ENCODE measurements at places on chromosomes 4 and X.
A peak's percentile ranks its signal among the peaks of the same experiment; 100 is the strongest.

- DNase-seq: no peak
Observed at GRCh38 chr4:188955066-188955465, 815.8 kb downstream of the TRIML1 start.

DNA sequence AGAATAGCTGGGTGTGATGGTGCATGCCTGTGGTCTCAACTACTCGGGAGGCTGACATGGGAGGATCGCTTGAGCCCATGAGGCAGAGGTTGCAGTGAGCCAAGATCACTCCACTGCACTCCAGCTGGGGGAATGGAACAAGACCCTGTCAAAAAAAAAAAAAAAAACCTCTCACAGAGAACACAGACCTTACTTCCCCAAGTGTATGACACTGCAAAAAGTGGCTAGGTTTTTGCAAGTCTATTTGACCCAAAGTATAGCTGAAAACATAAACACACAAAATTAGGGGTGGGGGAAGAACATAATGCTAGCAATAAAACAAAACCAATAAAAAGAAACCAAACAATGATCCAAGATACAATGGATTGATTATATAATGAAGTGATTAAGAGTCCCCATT lies 6.7 kb downstream of the LAMP2 start:
- no peak for DNase-seq

GRCh38 chr4:26108054-26108453 lies 194.0 kb downstream of the SMIM20 start:
- DNase-seq: no peak

DNA sequence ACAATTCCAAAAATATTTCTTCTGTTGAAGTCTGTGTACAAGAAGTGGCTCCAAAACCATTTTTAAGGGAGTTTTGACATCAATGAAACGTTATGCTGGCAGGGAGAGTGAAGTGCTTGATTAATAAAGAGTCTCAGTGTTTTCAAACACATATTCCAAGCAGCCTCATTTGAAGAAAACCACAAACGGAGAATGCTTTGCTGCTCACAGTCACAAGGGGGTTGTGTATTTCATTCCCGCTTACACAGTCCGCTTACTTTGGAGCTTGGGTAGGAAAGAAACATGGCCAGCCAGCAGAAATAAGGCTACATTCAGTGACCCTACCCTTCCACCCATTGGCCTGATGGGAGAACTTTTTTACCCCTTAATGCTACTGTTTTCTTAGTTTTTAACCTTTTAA lies 586.2 kb downstream of the RAB28 start:
- DNase-seq: no peak

DNA sequence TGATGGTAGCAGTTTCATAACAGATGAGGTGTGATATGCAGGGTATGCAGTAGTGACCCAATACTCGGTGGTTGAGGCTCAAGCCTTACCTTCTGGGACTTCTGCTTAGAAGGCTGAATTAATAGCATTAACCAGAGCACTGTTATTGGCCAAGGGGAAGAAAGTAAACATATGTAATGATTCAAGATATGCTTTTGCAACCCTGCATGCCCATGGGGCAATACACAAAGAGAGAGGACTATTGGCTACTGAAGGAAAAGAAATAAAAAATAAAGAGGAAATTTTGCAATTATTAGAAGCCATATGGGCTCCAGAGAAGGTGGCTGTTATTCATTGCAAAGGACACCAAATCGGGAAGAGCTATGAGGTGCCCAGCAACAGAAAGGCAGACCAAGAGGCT lies 8.7 kb downstream of the GAGE10 start:
- no peak for DNase-seq

GRCh38 chr4:90095000-90095399 lies 32.2 kb upstream of the CCSER1 start:
- DNase-seq: no peak

DNA sequence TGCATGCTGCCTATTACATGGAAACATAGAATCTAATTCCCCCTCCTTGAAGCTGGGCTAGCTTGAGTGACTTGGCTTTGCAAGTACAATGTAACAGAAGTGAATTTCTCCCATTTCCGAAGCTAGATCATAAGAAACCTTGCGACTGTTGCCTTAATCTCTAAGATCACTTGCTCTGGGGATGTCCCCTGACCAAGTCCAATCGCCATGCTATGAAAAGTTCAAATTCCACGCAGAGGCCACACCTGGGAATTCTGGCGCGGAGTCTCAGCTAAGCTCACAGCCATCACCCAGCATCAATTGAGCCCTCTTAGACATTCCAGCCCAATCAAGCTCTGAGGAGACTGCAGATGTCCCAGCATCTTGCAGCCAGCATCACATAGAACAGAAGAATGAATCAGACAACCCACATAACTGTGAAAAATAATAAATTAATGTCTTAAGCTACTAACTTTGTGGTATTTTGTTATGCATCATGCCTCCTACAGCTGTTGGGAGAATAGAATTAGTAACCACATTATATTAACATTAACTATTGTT lies 27.0 kb downstream of the GPM6A start:
- DNase-seq: no peak

- no peak for DNase-seq
Observed at GRCh38 chrX:46547857-46548256, 2.6 kb upstream of the ZNF674 start.

GRCh38 chrX:12227412-12228041 lies 89.3 kb downstream of the FRMPD4 start:
- DNase-seq: no peak

DNA sequence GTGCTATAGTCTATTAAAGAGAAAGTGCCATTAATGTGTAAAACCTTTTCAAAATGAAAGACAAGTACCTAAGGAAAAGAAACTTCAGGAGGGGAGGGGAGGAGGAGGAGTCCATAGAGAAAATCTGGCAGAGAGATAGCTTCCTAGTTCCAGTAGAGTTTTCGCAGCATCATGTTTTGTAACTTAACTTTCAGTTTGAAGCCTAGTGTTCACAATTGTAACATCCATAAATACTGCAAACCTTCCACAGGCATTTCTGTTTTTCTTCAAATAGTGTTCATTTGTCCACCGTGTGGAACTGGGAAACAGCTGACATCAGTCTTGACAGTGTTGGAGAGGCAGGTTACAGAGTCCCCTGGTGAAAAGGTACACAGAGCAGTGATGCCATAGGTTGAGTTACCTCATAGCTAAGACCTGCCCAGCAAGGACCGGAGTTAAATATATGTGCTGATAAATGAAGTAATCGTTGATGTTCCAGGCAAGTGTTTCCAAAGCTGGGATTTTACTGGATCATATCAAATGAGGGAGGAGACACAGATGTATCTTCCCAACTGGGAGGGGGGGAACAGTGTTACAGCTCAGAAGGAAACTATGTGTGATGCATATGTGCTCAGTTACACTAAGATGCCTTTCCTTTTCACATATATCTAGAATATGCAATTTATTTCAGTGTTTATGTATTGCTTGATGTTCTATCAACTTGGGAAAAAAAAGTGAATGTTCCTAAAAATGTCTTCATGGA lies 369.5 kb upstream of the FAM241A start:
- DNase-seq: no peak

DNA sequence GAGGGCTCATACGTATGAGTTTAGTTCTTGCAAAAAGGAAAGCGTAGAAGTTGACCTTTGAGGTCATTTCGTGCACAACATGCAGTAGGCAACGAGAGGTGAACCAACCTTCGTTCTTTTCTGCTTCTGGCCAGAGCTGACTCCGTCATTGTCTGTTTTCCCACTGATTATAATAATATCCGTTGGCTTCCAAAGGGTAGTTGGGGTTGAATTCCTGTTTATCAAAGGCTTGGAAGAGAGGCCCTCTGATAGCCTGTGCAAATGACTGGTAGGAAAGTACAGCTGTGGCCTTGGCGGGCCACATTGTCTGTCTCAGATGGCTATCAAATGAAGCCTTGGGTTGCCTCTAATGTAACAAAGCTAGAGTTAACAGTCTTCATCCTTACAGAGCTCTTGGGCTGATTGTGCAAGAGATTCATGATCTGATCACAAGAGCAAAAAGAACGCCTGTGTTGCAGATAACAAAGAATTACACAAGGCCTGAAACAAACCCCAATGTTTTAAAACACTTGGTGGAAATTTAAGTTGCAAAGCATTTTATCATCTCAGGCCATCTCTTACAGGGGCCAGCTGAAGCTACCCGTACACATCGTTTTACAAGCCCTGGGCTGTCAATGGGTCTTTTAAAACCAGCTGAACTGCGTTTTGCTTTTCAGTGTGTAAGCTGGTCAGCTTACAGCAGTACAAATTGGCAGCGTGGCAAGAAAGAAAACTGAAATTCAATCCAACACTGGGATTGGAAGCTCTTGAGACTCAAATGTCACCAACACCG lies 46.1 kb upstream of the FAM9C start:
- no peak for DNase-seq

- no peak for DNase-seq
Observed at GRCh38 chr4:114827651-114828050, 229.0 kb downstream of the UGT8 start.

- DNase-seq: no peak
Observed at GRCh38 chrX:81120258-81120935, 81.3 kb downstream of the HMGN5 start.

- no peak for DNase-seq
Observed at GRCh38 chr4:118284169-118284568, 68.6 kb downstream of the PRSS12 start.

DNA sequence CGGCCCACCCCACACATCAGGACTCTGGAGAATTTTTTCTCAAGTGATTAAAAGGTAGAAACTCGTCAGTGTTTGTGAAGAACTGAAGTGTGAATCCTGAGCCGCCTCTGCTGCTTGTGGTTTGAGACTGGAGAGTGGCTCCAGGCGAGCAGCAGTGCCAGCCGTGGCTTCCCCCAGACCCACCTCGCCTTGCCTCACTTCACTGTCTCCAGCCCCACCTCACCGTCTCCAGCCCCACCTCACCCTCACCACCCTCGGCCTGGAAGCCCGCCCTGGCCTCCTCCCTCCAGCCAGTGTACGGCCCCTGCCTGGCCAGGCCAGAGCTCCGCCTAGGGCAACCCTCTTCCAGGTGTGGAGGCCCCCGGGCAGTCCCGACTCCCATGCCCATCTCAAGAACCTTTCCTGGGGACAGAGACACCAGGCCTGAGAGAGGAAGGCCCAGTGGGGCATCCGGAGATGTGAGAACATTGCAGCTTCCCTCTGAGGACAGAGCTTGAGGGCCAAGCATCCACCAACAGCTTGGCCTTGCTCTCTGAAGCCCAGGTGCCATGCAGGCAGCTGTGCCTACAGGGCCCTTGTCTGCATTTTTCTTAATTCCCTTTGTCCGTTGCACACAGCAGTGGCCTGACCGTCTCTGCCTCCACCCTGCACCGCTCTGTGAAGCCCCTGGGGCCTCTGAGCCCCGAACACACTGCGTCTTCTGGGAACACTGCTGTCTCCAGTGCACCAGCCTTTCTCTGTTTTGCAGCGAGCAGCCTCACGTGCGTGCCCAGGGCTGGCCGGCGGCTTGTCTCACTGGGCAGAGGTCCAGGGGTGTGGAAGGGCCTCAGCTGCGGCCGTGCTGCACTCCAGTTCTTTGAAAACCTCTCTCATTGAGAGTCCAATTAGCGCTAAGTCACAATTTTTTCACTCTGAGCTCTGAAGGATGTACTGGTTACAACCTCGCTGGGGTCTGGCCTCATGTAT lies 13.8 kb downstream of the SH3BP2 start:
- DNase-seq: no peak

- DNase-seq: no peak
Observed at GRCh38 chr4:148926276-148927260, 484.4 kb upstream of the NR3C2 start.

- no peak for DNase-seq
Observed at GRCh38 chr4:185711726-185712125, 100.3 kb downstream of the SORBS2 start.

- DNase-seq: peak; percentile 73
Observed at GRCh38 chrX:153687121-153688039, at the start of gene SLC6A8. Gene SLC6A8 (plus strand): TSS chrX:153687926. CDS start chrX:153688575, 649 bp downstream.

GRCh38 chrX:37759351-37759750 lies 20.5 kb upstream of the CYBB start:
- DNase-seq: no peak

- DNase-seq: no peak
Observed at GRCh38 chr4:149801416-149801815, 14.2 kb downstream of the IQCM start.

DNA sequence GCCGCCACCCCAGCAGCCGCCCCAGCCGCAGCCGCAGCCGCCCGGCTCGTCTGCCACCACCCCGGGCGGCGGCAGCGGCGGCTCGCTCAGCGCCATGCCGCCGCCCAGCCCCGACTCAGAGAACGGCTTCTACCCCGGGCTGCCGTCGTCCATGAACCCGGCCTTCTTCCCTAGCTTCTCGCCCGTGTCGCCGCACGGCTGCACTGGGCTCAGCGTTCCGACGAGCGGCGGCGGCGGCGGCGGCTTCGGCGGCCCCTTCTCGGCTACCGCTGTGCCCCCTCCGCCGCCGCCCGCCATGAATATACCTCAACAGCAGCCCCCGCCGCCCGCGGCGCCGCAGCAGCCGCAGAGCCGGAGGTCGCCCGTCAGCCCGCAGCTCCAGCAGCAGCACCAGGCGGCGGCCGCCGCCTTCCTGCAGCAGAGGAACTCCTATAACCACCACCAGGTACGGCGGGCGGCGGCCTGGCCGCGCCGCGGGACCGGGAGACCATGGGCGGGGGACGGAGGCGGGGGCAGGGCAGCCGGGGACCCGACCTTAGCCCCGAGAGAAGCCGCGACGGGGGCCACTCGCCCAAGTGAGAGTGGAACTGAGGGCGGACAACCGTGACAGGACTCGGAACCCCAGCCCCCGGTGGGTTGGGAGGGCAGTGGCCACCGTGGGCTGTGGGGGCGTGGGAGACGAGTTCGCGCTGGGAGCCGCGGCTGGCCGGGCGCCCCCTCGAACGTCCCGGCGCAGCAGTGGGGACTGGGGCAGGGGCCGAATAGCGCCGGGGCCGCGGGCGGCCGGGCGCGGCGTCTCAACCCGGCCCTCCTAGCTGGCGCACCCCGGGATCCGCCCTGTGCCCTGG lies 1.8 kb downstream of the CPEB2 start:
- DNase-seq: peak; percentile 6

DNA sequence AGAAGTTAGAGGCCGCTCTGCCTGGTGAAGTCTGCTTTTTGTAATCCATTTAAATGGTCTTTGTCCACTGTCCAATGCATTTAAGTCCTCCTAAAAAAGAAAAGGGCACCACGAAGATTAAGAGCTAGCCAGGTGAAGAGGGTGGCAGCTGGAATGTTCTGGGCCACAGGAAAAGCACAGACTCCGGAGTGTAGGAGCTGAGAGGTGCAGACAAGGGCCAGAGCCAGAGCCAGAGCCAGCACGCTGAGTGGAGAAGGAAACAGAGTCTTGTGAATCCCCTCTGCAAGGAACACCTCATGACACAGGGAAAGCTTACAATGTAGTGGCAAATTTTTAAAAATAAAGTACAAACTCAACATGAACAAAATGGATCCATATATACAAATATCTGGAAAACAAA lies 83.6 kb downstream of the TSPAN5 start:
- DNase-seq: no peak
